RPMI7951 (cell line): ENCODE measurements at places on chromosomes 7 and 10.

DNA sequence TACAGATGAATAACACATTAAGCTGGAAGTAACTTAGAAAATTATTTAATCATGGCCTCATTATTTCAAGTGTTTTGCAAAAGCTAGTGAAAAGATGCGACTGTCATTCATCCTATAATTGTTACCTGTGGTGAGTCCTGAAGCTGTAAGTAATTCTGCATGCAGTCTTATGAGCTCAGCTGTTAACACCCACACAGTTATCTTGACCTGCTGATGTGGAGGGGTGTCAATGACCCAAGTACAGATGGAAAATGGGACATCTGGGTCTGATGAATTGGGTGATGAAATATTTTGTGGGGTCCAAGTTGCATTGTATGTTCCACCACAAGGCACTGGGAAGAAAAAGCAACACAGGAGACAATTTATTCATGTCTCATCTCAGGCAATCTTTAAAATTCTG, 68.9 kb downstream of the OR13A1 start:
- DNase-seq: no peak

DNA sequence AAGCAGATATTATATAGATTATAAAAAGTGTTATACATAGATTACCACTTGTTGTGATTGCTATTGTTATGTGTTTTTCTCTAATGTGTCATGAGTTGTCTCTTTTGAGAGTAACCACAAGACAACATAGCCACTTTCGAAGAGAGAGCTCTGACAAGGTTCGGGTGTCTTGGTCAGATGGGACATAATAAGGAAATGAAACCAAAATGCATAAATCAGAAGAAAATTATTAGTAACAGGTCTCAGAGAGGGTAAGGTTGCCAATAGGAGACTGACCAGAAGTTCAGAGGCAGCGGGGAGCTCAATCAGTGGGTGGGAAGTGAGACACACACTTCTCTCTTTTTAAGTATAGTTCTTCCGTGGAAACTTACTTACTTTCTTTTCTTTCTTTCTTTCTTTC, 639.2 kb upstream of the POT1 start:
- DNase-seq: no peak

DNA sequence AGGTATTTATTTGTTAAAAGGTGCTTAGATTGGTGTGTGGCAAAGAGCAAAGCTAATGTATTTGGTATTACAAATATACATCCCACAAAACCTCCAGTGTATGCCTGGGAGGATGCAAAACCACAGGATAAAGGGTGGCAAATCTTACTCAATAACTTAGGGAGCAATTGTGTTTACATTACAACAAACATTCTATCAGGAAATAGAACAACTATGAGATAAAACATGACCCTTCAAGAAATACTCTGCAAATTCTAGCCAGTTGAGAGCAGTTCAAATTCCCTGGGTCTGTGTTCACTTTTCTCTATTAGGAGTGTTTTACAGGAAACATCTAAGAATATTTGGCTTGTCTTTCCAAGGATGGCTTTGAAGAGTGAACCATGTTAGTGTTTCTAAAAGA, 64.9 kb downstream of the CUL1 start:
- DNase-seq: no peak

- DNase-seq: no peak
Observed at GRCh38 chr10:21122907-21123306, 225.8 kb upstream of the NEBL start.

- DNase-seq: no peak
Observed at GRCh38 chr10:1100143-1100542, 44.0 kb downstream of the WDR37 start.

GRCh38 chr10:92103376-92104090, 180.0 kb downstream of the BTAF1 start:
- no peak for DNase-seq

- DNase-seq: peak; percentile 33
Observed at GRCh38 chr10:33139181-33139646, 181.2 kb upstream of the ITGB1 start.

GRCh38 chr7:86980223-86980622, 79.2 kb downstream of the ELAPOR2 start:
- no peak for DNase-seq

GRCh38 chr10:44010873-44011602, 362.4 kb upstream of the ZNF32 start:
- DNase-seq: peak; percentile 67

DNA sequence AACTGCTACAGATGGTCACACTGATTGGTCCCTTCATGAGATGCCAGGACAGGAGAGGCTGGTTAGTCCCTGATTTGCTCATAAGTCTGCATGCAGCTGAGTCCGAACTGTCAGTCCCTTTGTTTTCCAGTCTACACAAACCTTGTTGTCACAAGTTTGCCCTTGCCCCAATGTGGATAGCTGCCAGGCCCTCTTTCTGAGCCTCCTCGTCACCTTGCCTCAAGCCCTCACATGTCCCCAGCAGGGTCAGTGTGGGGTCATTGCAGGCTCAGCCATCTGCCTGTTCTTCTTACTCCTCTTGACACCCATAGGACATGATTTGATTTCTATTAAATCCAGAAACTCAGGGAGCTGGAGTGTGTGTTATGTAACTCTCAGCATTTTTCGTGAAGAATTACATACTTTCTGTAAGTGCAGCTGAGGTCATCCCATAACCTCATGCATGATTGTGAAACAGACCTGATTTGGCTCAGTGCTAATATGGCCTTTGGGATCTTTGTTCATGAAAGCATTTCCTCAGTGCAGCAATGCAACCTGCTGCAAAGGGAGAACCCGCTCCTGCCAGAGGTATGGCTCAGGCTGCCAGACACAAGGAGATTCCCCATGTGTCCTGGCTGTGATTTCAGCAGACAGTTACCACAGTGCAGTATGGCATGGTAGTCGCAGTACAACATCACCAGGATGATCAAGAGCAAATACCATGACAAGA, 70.0 kb upstream of the ZMIZ2 start:
- DNase-seq: peak; percentile 61

- DNase-seq: peak; percentile 79
Observed at GRCh38 chr7:37832194-37832593, 16.2 kb upstream of the NME8 start.

DNA sequence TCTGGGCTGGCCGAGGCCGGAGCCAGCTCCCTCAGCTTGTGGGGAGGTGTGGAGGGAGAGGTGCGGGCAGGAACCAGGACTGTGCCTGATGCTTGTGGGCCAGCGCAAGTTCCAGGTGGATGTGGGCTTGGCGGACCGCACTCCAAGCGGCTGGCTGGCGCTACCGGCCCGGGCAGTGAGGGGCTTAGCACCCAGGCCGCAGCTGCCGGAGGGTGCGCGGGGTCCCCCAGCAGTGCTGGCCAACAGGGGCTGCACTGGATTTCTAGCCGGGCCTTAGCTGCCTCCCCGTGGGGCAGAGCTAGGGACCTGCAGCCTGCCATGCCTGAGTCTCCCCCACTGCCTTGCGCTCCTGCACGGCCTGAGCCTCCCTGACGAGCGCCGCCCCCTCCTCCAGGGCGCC, 242.8 kb downstream of the CCSER2 start:
- no peak for DNase-seq

DNA sequence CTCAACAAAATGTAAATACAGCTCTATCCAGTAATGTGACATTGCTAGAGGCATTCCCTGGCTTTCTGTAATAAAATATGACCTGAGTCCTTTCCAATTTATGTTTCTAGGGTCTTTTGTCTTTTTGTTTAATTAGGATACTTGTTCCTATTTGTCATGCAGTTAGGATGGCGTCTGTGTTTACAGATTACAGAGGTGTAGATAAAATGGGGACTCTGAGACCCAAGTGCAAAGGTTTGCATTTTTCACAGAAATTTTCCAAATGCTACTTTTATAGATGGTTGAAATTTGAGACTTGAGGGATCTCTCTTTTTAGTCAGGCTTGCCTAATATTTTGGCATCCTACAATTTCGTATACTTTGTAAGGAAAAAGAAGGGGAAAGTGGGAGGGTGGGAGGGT, 332.4 kb downstream of the PTEN start:
- no peak for DNase-seq

DNA sequence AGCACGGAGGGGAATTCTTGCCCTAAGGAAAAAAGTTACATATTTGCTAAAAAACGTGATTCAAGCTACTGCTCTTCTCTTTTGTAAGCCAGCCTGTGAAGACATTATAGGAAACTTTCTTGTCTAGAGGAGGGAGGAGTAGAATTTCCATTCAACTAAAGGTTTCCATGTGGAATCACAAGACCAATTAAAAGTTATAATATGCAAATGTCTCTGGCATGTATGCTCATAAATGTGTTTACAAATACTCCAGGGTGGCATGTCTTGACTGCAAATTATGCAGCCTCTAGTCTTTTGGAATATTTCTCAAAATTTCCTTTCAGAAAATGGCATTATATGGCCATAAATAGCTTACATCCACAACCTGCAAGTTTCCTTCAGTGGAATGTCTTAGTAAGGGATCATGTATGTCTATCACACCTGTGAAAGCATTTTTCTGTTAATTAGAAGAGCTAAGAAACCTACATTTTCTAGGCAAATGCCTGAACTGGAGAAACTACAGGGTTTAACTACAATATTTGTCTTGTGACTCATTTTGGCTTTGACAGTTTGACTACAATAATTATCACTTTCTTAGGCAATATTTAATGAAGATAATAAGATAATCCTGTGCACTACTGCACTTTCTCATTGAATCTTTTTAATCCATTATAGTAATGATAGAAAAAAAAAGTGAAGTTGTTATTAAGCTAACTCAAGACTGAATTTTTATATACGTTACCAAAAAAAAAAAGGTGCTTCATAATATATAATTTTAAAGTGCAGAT, 111.1 kb upstream of the C10orf90 start:
- no peak for DNase-seq

DNA sequence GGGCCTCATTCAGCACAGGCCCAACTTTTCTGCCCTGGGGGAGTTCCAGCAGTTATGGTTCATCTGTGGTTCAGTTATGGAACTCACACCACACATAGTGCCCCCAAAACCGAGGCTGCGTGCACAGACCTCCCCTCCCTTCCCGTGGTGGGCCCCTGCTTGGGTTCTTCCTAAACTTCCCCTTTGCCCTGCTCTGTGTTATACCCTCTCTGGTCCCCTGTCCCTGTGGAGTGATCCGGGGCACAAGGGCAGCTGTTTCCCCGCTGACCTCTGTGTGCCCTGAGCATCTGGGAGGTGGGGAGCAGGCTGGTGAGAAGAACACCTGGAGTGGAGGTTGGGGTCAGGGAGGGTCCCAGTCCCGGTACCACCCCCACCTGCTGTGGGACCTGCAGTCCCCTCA, 39.4 kb downstream of the HTRA1 start:
- DNase-seq: no peak

DNA sequence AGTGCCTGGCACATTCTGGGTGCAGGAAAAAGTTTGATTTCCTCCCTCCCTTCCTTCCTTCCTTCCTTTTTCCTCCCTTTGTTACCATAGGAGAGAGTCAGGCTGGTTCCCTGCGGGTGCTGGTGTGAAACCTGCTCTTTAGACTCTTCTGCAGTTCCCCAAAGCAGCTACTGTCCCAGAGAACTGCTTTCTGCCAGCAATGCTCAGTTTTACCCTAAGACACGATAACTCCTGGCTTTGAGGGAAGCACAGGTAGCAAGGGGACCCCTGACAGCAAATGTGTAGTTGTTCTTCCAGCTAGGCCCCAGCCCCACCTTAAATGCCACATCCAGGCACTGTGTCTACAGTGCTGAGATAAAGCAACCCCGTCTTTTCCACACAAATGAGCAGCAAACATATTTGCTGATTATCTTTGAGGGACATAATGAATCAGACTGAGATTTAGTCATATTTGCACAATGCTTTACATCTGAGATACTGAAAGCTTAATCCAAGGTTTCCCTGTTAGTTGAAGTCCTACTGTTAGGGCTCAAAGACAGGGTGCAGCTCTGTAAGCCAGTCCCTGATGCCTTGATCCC, 55.5 kb downstream of the MET start:
- DNase-seq: no peak

DNA sequence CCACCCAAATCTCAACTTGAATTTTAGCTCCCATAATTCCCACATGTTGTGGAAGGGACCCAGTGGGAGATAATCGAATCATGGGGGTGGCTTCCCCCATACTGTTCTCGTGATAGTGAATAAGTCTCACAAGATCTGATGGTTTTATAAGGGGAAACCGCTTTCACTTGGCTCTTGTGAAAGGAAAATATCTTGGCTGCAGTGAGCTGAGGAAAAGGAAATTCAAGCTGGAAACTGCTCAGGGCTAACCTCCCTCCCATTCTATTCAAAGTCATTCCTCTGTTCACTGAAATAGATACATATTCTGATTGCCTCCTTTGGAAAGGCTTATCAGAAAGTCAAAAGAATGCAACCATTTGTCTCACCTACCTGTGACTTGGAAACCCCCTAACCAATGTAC, 15.8 kb downstream of the CYCS start:
- DNase-seq: no peak

DNA sequence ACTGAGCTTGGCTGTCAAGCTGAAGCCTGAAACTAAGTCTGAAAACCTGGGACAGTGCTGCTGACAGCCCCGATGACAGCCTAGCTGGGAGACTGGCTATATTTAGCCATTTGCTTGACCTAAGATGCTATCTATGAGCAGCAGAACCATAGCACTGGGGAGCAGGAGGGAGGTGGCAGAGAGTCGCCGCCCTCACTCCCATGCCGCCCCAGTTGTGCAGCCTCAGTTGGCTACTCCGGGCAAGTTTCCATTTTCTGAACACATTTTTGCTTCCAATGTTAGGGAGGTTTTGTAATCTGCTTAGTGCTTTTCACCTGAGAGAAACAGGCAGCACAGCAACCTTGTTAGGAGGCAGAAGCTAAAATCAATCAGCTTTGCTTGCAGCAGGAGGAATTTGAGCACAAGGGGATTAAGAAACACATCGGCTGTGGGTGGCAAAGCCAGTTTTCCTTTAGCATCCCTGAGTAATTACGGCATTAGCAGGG, 20.4 kb upstream of the C10orf71 start:
- no peak for DNase-seq

DNA sequence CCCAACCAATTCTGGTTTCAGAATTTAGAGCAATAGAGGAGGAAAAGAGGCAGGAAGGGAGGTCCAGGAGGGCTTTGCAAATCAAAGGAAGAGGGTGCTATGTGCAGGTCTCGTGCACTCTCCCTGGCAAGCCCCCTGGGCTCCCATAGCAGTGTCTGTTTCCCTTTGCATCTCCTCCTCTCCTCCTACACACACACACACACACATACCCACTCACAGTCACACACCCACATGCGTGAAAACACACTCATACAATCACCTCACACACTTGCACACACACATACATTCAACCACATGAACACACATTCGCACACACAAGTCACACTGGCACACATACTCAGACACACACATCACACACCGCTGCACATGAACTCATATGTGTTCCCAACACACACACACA, 105.3 kb downstream of the OAT start:
- DNase-seq: no peak

- no peak for DNase-seq
Observed at GRCh38 chr7:68107261-68107660, 1110.6 kb downstream of the TYW1 start.

DNA sequence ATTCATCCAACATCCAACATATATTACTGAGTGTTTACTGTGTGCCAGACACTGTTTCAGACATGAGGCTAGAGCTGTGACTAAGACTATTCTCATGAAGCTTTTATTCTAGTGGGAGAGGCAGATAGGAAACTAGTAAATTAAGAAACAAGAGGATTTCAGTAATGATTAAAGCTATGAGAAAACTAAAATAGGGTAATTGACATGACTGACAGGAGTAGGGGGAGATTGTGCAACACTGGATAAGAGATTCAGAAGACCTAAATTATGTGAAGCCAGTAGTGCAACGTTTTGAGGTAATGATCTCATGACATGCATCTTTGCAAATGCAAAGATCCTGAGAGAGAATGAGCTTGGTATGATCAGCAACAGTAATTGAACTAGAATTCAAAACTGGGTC, 48.6 kb upstream of the MKLN1 start:
- no peak for DNase-seq

GRCh38 chr10:974038-974784, 14.0 kb upstream of the GTPBP4 start:
- peak; percentile 19 for DNase-seq
